ENCODE measurements at places on chromosomes 3 and 15.

GRCh38 chr3:149371723-149372114 is 5.7 kb downstream of the TM4SF1 start:
- no peak for DNase-seq

GRCh38 chr3:11592445-11593298 is 51.0 kb downstream of the VGLL4 start:
- DNase-seq: no peak

DNA sequence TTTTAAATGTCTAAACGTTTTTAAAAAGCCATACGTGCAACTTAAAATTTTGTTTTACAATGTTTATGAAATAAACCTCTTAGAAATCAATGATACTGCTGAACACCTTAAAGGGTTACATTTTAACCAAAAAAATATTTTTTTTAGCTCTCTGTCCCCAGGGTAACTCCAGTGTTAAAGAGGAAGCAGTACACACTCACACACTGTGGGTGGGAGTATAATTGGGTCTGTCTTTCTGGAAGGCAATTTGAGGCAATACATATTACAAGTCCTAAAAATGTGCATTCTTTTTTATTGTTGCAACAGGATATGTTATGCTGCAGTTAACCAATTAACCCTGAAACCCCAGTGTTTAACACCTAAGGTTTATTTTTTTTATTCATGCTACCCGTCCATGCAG is 34.1 kb downstream of the WHAMM start:
- no peak for DNase-seq

DNA sequence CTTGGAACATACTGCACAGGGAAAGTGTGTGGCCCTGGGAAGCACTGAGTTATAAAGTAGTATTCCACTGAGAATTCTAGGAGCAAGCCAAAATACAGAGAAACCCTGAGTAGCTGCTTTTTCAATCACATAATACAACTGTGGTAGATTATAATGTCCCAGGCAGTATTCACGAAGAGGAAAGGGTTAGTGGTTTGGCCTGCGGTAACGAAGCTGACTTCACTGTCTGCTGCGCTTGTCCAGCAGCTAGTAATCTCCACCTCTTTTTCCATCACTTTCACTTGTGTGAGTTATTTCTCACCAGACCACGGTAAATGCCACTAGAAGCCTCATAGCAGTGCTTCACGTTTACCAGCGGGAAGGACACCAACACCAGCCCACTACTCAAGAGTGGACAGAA is 34.4 kb downstream of the RPL39L start:
- DNase-seq: no peak

- no peak for DNase-seq
Measured at GRCh38 chr3:61682671-61683548, 121.5 kb downstream of the PTPRG start.

GRCh38 chr15:55277116-55277564 is 12.5 kb downstream of the RAB27A start:
- DNase-seq: no peak

GRCh38 chr3:46829699-46830208 is 33.5 kb downstream of the MYL3 start:
- no peak for DNase-seq

DNA sequence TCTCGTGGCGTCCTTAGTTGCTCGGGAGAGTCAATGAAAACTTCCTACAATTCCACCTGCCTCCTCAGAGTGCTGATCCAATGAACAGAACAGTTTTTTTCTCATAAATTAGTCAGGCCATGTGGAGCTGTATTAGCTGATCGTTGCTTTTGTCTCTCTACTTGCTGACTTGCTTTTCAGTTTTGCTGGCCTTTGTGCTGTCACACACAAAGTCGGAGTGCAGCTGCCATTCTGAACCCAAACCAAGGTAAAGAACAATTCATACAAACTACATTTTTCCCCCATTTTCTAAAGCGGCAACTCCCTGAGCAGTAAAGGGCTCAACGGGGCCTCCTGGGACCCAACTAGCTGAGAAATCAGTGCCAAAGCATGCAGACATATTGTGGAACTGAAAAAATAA is 43.1 kb downstream of the MEIS2 start:
- DNase-seq: no peak

- DNase-seq: no peak
Measured at GRCh38 chr15:37016231-37016630, 84.1 kb downstream of the MEIS2 start.

- DNase-seq: no peak
Measured at GRCh38 chr3:124846189-124846588, 41.0 kb downstream of the ITGB5 start.

GRCh38 chr3:41304593-41304992 is 105.3 kb downstream of the CTNNB1 start:
- no peak for DNase-seq

DNA sequence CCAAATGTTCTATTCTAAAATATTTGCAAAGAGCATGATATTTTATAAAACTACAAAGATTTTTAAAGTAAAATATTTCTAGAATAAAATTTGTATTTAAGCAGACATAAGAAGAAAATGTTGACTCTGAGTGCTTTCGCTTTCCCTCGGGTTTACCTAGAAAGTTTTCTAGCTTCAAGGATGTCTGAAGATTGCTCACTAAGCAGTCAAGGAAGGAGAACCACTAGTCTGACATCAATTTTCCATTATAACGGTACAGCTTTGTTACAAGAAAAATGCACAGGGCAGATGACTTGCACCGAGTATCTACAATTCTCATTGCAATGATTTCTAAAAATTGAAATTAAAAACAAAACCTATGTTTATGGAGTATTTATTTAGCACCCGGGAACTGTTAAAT is 14.2 kb downstream of the GPR15 start:
- DNase-seq: no peak

- DNase-seq: no peak
Measured at GRCh38 chr3:134656211-134656800, 5.5 kb upstream of the KY start.

GRCh38 chr3:29447946-29448627 is 167.2 kb downstream of the RBMS3 start:
- DNase-seq: no peak

GRCh38 chr15:45377609-45378148 is 665 bp downstream of the GATM start:
- no peak for DNase-seq

- no peak for DNase-seq
Measured at GRCh38 chr3:177552051-177552450, 354.8 kb upstream of the TBL1XR1 start.

DNA sequence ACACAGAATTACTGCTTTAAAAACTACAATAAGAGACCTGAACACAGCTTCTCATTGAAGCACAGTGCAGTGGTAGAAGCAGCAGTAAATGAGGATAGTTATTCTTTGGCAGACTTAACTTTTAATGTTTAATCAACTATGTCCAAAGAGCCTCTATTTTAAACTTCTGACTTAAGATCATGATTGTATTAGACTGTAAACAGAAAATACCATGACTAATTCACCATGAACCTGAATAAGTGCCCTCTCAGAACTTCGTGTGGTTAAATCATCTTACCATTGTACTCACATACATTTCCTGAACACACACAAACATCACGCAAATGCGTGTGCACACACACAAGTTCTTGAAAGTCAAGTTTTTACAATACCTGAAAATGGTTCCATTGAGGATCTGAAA is 13.9 kb downstream of the CEP152 start:
- DNase-seq: no peak

DNA sequence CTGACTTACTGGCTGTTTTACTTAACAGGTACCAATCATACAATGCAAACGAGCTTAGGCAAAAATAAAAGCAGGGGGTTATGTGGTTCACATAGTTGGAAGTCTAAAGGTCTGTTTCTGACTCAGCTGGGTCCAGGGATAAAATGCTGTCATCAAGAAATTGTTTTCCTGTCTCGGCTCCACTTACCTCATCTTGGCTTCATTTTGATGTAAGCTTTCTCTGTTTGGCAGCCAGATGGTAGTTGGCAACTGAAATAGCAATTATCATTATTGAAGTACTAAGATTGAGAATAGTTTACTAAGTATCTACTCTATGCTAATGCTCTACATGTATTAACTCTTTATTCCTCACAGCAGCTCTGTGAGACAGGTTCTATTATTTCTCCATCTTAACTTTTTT is 36.8 kb upstream of the CNTN3 start:
- no peak for DNase-seq

- peak; percentile 92 for DNase-seq
Measured at GRCh38 chr3:129439817-129440617, at the start of the genes IFT122 and MBD4. Gene IFT122, plus strand, starts transcription at chr3:129440224. Its CDS starts 107 bp downstream, at chr3:129440331. Gene MBD4, minus strand, starts transcription at chr3:129439948. Its CDS starts 115 bp downstream, at chr3:129439833.

- no peak for DNase-seq
Measured at GRCh38 chr15:31214864-31215489, 111.7 kb upstream of the KLF13 start.

- DNase-seq: no peak
Measured at GRCh38 chr3:59085976-59086375, 36.2 kb upstream of the CFAP20DC start.

DNA sequence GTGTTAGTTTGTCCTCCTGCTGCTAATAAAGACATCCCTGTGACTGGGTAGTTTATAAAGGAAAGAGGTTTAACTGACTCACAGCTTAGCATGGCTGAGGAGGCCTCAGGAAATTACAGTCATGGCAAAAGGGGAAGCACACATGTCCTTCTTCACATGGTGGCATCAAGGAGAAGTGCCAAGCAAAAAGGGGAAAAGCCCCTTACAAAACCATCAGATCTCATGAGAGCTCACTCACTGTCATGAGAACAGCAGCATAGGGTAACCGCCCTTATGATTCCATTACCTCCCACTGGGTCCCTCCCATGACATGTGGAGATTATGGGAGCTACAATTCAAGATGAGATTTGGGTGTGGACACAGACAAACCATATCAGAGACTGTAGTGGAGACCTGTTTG is 27.0 kb downstream of the TM2D3 start:
- DNase-seq: no peak

DNA sequence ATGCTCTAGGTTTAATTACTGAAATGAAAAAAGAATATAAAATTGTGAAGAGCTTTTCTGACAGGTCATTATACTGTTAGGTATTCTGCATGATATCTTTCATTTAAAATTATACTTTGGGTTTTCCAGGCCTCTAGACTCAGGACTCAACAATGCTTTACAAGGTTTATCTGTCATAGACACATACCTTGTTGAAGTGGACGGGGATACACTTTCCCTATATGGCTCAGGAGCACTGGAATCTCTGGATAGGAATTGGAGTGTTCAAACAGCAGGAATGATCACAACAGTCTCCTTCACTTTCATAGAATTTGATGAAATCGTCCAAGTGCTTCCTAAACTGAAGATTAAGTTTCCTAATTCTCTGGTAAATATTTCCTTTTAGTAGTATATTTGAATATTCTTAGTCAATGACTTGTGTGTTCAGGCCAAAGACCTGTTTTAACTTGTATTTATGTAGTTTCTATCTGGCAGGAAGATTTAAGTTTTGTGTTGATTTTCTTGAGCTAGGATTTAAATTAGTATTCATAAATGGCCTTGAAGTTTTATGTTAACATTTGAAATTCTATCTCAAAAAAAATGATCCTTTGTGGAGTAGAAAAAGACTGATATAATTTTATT is 106.9 kb upstream of the THSD4 start:
- DNase-seq: no peak

GRCh38 chr3:32411442-32411841 is 19.8 kb downstream of the CMTM7 start:
- DNase-seq: no peak

- DNase-seq: no peak
Measured at GRCh38 chr3:116524453-116525210, 79.3 kb upstream of the LSAMP start.

- DNase-seq: no peak
Measured at GRCh38 chr3:122944671-122945161, 82.8 kb downstream of the SEMA5B start.

GRCh38 chr3:22007368-22007767 is 256.4 kb upstream of the ZNF385D start:
- no peak for DNase-seq

GRCh38 chr3:129343643-129344360 is 65.1 kb downstream of the HMCES start:
- DNase-seq: no peak

GRCh38 chr3:52403955-52404354 is 40.9 kb downstream of the SEMA3G start:
- no peak for DNase-seq

- no peak for DNase-seq
Measured at GRCh38 chr3:190121383-190121782, 686 bp upstream of the P3H2 start.

DNA sequence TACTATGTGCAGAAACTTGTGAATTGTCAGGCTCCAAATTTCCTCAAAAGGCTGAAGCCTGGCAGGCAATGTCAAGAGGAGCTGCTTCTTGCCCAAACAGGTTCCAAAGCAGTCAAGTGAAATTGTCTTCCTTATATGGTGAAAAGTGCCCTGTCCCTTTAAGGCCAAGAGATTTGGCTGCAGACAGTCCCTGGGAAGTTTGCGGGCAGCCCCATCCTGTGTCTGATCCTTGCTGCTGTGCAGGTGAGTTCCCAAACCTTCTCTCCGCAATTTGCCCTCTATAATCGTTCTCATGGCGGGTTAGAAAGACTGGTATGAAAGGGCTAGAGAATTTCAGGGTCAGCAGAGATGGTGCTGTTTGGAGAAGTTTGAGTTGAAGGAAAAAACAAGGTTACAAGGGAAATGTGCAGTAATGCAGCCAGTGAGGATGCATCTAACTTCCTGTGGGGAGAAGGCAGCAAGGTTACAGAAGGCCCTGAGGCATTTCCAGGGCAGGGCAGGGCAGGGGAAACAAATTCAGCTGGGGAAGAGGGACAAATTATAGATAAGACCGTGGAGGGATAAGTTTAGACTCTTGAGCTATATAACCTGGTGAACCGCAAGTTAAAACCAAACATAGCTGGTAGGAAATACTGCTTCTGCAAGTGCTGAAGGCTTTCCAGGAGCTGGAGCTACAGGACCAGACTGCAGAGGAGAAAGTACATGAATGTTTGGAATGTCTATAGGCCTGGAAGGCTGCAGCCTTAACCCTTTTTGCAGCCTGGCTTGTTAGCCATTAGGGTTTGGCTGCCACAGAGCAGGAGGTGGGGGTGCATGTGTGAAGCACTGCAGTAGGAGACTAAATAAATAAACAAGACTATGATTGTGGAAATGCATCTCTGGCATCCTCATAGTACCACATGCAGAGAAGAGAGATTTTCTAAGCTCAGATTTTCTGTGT is 256.2 kb upstream of the IL12A start:
- no peak for DNase-seq

- no peak for DNase-seq
Measured at GRCh38 chr15:62958528-62959363, 83.8 kb upstream of the TPM1 start.

- DNase-seq: no peak
Measured at GRCh38 chr15:71115567-71116351, 488 bp downstream of the THSD4 start.
